T follicular helper cell (primary cell): ENCODE measurements at places on chromosomes 13 and 19.

GRCh38 chr13:43303033-43303729, 279.8 kb downstream of the DNAJC15 start:
- DNase-seq, result no peak

DNA sequence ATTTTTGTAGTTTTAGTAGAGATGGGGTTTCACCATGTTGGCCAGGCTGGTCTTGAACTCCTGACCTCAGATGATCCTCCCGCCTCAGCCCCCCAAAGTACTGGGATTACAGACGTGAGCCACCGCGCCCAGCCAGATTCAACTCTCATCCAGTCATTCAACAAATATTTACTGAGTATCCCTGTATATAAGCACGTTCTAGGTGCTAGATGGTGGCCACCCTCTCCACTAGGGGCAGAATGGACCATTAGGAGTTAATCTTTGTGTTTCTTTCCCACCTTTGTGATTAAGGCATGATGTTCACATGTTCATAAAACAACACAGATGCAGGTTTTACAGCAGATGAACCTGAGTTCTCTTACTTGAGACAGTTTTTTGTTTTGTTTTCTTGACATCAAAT, 7.3 kb downstream of the SHKBP1 start:
- DNase-seq, result no peak

DNA sequence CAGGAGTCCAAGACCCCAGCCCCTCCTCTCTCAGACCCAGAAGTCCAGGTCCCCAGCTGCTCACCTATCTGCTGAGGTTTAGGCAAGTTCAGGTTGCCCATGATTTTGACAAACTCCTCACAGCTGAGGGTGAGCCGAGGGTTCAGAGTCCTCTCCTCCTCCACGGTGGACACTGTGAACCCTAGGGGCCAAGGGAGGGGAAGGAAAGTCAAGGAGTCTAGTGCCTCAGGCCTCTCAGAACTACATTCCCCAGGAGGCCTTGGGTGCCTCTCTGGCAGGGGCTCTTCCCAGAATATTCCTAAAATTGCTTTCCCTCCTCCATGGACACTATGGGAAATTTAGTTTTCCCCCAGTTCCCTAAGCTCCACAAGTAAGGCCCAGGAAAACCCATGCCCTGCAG, 3.3 kb upstream of the PHLDB3 start:
- DNase-seq, result no peak

GRCh38 chr13:79987323-79987722, 353.6 kb downstream of the SPRY2 start:
- no peak for DNase-seq

GRCh38 chr13:78679329-78679728, 20.4 kb upstream of the OBI1 start:
- no peak for DNase-seq
